ENCODE measurements at places on chromosomes 5 and 9.

- DNase-seq, result no peak
Observed at GRCh38 chr5:52748590-52748989, 39.1 kb upstream of the ITGA1 start.

GRCh38 chr5:158177146-158177545 is 318.2 kb upstream of the CLINT1 start:
- DNase-seq, result no peak

DNA sequence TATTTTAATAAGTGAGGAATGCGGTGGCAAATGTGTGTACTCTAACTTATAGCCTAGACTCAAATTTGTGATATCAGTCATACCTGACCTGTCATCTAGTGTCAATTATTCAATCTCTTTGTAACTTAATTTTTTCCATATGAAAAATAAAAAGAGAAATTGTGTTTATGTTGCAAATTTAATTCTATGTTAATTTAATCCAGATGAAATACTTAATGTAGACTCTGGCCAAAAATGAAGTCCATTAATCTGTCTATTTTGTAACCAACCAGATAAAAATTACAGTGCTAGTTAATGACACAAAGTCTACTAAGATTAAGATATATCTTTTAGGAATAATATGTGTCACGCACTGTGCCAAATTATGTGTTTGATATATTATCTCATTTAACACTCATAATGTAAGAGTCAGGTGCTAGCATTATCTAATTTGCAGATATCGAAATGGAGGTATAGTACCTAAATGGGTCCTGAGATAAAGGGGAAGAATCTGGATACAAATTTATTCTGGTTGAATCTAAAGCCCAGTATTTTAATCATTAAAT is 712.1 kb downstream of the KCTD16 start:
- DNase-seq, result no peak

DNA sequence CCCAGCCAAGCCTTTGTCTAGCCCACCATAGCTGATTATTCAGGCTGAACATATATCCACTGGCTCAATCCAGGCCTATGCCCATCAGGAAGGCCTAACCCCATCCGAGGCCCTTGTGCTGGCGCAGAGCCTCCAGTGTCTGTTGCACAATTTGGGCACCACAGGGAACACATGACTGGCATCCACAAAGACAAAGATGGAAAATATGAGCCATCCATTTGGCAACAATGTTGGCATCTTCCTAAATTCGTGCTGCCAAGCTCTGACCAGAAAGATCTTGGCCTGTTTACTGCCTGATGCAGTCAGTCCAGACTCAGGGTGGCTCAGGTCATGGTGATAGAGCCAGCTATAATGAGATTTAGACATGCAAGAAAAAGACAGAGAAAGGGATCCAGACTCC is 233.8 kb downstream of the PIK3R1 start:
- no peak for DNase-seq

DNA sequence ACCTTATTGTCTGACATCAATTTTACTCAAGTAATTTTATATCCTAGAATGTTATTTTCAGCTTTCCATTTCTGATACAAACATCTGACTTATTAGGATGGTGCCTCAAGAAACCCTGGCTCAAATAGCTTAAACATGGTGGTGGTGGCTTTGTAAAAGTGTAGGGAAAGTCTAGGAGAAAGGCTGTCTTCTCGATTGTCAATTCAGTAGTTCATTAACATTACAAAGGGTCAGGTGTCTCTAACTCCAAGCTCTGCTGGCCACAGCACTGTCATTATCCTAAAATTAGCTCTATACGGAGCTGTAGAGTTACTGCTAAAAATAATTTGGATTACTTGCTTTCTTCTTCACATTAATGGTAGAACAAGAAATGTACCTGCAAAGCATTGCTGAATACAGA is 1360.1 kb upstream of the CDH6 start:
- DNase-seq, result no peak

DNA sequence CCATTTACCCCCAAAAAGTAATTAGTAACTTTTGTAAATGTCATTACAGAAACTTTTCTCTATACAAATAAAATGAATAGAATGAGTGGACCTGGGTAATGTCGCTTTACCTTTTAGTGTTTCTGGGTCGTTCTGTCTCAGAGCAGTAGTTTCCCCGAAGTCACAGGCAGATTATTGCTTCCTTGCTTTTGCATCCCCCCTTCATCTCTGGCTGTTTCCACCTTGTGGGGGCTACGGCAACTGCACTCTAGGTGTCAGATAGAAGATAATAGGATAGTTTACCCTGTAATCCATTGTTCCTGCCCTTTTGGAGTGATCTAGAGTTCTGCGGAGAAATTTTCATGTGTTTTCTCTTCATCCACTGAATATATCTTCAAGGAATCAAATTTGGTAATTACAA is 68.7 kb downstream of the PRR16 start:
- no peak for DNase-seq

GRCh38 chr5:54743581-54743980 is 226.0 kb downstream of the SNX18 start:
- DNase-seq, result no peak

DNA sequence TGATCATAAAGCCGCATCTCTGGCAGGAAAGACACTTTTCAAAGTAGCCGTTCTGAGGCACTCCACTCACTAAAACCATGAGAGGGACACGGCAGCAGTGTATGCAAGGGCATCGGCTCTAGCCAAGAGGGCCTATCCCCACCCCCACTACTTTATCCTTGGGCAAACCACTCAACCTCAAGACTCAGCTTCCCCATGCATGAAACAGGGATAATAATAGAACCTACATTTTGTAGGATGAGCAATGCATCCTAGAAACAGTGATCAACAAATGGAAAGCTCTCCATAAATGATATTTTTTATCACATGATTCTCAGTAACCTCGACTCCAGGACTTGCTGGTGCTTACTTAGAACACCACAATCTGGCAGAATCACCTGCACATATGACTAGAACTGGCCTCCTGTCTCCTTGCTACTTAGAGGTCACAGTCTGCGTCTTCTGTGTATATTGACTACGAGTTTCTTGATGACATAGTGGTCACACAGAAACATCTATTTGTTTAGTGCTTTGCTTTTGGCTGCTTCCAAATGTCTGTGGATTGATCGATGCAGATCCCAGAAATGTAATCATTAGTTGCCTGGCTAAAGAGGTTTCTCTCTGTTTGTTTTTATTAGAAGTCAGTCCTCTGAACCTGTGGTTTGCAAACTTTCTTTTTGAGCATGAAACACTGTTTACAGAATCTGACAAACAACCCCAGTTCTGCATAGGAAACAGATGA is 102.1 kb downstream of the LHFPL2 start:
- DNase-seq, result no peak

GRCh38 chr9:109107402-109108240 is 12.1 kb downstream of the TMEM245 start:
- DNase-seq, result no peak

DNA sequence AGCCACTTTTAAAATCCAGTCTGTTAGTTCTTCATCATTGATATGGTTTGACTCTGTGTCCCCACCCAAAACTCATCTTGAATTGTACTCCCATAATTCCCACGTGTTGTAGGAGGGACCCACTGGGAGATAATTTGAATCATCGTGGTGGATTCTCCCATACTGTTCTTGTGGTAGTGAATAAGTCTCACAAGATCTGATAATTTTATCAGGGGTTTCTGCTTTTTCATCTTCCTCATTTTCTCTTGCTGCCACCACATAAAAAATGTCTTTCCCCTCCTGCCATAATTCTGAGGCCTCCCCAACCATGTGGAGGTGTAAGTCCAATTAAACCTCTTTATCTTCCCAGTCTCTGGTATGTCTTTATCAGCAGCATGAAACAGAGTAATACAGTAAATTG is 26.9 kb upstream of the SH3TC2 start:
- DNase-seq, result no peak

DNA sequence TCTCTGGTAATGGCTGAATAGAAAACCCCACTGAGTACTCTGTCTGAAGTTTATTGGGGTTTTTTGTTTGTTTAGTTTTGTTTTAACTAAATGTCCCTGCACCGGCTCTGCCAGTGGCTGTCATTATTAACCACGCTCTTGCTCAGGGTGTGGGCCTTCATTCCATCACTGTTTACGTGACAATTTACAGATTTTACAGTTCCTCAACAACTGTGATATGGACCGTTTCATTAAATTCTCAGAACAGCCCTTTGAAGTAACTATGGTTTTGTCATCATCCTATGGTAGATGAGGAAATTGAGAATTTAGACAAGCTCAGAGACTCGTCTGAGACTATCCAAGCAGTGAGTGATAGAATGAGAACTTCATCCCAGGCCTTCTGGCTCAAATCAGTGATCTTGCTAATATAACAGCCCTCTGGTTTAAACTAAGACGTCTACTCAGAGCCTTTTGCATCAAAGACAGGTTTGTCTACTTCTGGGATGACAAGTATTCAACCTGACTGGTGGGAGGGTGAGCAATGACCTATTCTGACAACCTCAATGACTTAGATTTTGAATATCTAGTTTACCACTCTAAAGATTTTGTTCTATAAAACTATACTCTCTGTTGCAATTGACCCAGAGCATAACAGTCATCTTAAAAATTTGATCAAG is 77.3 kb upstream of the MAP3K1 start:
- DNase-seq, result no peak

DNA sequence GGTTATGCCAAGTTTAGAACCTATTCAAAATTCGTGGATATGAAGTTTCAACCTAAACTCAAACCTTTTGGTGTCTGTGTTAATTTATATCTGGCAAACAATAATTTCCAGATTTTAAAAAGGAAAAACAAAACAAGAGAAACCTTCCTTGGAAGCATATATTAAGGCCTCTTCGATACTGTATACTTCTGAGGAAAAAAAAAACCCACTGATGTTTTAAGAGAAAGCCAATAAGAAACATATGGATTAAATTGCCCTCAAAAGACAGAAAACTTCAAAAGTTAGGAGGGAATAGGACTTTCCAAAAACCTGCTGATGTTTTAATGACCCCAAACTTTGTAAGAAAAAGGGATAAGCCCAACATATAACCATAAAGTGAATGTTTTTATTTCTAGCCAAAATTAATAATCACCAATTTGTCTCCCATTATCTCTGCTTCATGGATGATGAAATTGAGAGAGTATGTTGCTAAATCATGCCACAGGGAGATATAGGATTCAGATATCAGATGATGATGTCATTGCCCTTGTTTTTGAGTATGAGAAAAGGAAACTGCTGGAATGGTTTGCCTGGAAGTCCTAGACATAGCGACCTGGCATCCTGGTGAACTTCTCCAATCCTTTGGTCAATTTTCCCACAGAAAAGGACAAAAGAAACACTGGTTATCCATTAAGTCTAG is 423.9 kb downstream of the DMRT2 start:
- no peak for DNase-seq

DNA sequence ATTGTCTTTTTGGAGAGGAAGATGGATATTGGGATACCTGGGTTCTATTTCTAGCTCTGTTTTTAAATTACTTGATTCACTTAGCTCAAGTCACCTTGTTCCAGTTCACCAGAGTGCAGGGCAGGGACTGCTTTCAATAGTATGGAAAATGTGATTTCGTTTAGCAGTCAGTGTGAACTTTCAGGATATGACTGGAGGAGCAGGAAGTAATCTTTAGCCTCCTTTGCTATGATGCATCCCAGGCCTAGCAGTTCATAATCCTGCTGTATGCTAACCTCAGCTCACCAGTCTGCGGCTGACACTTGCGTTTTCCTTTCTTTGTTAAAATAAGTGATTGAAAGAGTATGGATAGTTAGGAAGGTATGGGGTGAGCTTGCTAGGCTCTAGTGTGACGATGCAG is 169.7 kb downstream of the ARHGAP26 start:
- DNase-seq, result no peak

DNA sequence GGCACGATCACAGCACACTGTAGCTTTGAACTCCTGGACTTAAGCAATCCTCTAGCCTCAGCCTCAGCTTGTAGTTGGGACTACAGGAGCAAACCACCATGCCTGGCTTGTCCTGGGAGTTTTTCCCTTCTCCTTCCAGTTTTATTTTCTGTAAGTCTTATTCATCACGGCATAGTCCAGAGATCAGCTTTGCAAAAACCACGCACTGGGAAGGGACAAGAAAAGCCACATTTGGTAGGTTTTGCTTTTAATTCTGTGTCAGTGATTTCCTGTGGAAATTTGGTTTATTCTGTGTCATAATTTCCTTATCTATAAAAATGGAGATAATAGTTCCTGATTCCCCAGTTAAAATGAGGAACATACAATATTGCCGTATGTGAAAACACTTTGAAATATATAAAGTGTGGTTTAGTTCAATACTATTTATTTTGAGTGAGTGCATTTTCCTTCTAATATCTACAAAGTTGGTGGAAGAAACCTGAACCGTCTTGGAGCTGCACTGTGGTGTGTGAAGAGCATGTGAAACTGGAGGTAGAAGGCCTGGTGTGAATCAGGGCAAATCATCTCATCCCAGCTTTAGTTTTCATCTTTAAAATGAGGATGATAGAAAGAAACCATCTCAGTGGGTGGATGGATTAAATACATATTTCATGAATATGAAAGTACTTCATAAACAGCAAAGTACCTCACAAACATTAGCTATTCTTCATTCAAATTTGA is 92.8 kb upstream of the ELL2 start:
- DNase-seq, result no peak

GRCh38 chr5:77633207-77633675 is 5.3 kb downstream of the OTP start:
- no peak for DNase-seq

DNA sequence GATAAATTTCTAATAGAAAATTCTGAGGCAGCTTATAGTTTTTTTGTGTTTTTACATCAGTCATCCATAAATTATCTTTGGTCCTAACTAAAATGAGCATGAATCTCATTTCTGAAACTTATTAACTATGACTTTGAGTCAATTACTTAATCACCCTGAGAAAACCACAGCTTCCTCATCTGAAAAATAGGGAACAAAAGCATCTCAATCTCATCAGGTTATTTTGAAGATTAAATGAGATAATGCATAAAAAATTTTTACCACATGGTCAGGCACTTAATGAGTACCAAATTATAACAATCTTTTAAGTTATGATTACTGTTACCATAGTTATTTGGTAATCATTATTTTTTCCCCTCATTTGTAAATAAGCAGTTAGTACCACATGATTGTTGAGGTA is 279.1 kb downstream of the MAST4 start:
- DNase-seq, result no peak

- DNase-seq, result no peak
Observed at GRCh38 chr9:86525182-86525581, 171.0 kb upstream of the TUT7 start.

Data from GM18507 (cell line).